ENCODE measurements at places on chromosomes 3 and 15. TPM values are rescaled to one million over a fixed set of nuclear protein-coding genes. Genes with fewer than 3 reads are reported as not detected.

The WDR72 gene
- polyA plus RNA-seq: 0.04 TPM

The SEMA7A gene
- polyA plus RNA-seq: 5.0 TPM

The RTP3 gene
- not detected for polyA plus RNA-seq

The ANKUB1 gene
- polyA plus RNA-seq: not detected

The RAD51 gene
- polyA plus RNA-seq: 0.45 TPM

The TM4SF18 gene
- polyA plus RNA-seq: not detected

The OSTN gene
- polyA plus RNA-seq: not detected

The ACAA1 gene
- 41.8 TPM for polyA plus RNA-seq

The LYZL4 gene
- not detected for polyA plus RNA-seq

The GPR62 gene
- not detected for polyA plus RNA-seq

The ST6GAL1 gene
- 257 TPM for polyA plus RNA-seq

The UQCRC1 gene
- 147 TPM for polyA plus RNA-seq

The SEMA3G gene
- 0.04 TPM for polyA plus RNA-seq

The ACOX2 gene
- not detected for polyA plus RNA-seq

The TAGLN3 gene
- not detected for polyA plus RNA-seq

The DNAH12 gene
- not detected for polyA plus RNA-seq

The CLEC3B gene
- polyA plus RNA-seq: not detected

The GP5 gene
- 0.05 TPM for polyA plus RNA-seq

The ECE2 gene
- polyA plus RNA-seq: not detected

The KLHL40 gene
- not detected for polyA plus RNA-seq

The PRSS50 gene
- not detected for polyA plus RNA-seq

The TMEM87A gene
- 39.2 TPM for polyA plus RNA-seq

The ZBTB20 gene
- 42.6 TPM for polyA plus RNA-seq

The PLSCR2 gene
- not detected for polyA plus RNA-seq

The TRPM1 gene
- not detected for polyA plus RNA-seq

Measured in IgD-negative memory B cell (primary cell).